Activated T-helper 1 cell treated with anti-CD3 and anti-CD28 coated beads, Interleukin-12 subunit alpha, Interleukin-12 subunit beta, Interleukin-2, Interleukin-4 antibody, amounts not matched to agents 30 ng/mL and 10 ng/mL and 1 ng/mL, durations not matched to agents 14 hours and 24 hours and 36 hours (primary cell): ENCODE measurements at places on chromosomes 6 and 20. TPM values are rescaled to one million over a fixed set of nuclear protein-coding genes. Genes with fewer than 3 reads are reported as not detected.

DNA sequence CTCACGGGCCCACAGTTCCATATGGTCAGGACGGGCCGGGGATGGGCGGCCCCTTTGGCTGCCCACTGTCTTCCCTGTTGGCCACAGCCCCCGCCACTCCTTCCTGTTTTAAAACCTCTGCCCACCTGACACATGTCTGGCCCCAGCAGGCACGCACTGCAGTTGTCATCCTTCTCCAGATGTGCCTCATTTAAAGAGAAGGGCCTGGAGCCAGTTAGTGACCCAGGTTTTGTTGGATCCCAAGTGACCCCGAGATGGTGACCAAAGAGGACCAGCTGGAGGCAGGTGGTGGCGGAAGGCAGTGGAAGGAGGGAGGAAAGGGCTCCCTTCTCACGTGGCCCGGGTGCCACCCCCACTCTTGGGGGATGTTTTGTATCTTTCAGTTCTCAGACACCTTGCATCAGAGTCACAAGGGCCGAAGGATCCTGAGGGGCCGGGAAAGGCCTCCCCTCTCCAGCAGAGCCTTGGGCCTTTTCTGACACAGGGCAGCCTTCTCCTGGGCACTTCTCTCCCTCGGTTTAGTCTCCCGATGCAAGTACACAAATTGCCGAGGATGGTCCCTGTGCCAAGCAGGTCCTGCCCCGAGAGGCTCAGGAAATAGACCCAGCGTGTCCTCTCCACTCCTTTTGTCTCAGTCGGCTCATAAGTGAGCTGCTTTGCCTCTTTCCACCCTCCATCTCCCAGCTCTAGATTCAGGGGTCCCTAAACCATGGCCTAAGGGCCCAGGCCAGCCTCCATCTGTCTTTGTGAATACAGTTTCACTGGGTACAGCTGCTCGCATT lies 117.6 kb downstream of the SULF2 start:
- peaks cover 10% of the 10 kb centered on the region for H3K4me1 ChIP-seq
- peaks cover 3% of the 10 kb centered on the region for H3K36me3 ChIP-seq
- no peak overlapping the region for H3K27ac ChIP-seq
- H3K27me3 ChIP-seq: no peaks in the 10 kb centered on the region

- H3K27me3 ChIP-seq: no peaks in the 10 kb centered on the region
- DNase-seq: no peak
- H3K4me3 ChIP-seq: no peak overlapping the region
- H3K36me3 ChIP-seq: no peaks in the 10 kb centered on the region
- no peak overlapping the region for H3K27ac ChIP-seq
These were observed 109.3 kb upstream of the FAM83B start for GRCh38 chr6:54737247-54737646.

DNA sequence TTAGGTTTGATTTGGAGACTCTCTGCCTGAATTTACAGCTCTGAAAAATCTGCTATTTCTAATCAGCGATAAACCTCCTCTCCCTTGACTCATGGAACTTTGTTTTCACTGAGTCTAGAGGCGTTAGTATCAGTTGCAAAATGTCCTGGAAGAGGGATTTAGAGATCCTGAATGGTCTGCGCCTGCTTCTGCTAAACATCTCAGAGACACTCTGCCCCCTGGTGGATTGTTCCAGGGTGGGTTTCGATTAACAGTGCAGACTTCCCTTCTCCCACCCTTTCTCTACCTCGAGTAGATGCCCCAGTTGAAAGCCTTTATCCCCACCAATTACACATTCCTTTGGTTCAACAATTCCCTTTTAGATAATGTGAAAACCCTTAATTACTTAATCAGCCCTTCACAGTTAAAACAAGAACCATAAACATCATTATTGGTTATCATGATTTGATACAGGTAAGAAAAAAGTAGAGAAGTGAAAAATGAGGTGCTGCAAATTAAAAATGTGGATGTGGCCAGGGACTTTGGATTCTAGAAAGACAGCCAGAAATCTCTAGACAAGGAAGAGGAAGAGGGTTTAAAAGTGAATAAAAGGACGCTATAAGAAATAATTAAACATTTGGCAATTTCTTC lies 5.5 kb downstream of the HTR1B start:
- H3K36me3 ChIP-seq: no peaks in the 10 kb centered on the region
- DNase-seq: no peak
- H3K27ac ChIP-seq: no peak overlapping the region
- H3K4me1 ChIP-seq: no peaks in the 10 kb centered on the region

GRCh38 chr6:474453-475185 lies 83.1 kb downstream of the IRF4 start:
- DNase-seq: peak; percentile 75
- H3K4me1 ChIP-seq: peaks cover 75% of the 10 kb centered on the region
- peak overlapping the region; percentile 72 for H3K4me3 ChIP-seq
- H3K27ac ChIP-seq: peak overlapping the region; percentile 86
- no peaks in the 10 kb centered on the region for H3K27me3 ChIP-seq

DNA sequence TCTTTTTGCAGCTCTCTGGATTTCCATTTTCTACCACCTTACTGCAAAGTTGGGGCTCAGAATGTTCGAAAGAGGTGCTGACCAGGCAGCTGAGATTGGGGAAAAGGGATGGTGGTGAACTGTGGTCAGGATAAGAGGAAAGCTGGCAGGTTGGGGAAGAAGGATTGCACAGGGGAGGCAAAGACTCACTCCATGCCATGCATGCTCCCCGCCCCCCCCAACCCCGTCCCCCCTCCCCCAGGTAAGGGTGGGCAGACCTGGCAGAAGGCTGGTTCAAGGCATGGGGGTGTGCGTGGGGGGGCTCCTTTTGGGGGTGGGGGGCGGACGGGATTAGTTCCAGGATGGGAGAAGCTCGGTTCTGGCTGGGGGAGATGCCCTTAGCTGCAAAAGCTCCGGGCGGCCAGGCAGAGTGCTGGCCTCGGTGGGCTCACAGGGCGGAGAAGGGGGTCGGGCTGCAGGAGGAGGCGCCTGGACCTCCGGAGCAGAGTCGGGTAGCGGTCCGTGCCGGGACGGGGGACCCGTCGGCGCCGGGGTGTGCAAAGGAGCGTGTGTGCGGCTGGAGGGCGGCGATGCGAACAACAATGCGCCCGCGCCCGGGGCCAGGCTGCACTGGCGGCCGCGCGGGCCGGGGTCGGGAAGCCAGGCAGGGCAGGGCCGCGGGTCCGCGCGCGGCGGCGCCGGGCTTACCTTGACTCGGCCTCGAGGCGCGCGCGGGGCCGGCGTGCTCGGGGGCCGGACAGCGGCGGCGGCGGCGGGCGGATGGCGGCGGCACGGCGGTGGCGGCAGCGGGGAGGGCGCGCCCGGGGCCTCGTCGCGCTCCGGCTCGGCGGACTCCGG lies 880 bp downstream of the ADNP start:
- H3K27me3 ChIP-seq: no peaks in the 10 kb centered on the region
- H3K4me1 ChIP-seq: peaks cover 58% of the 10 kb centered on the region
- peak overlapping the region; percentile 95 for H3K4me3 ChIP-seq
- H3K36me3 ChIP-seq: peaks cover 55% of the 10 kb centered on the region

DNA sequence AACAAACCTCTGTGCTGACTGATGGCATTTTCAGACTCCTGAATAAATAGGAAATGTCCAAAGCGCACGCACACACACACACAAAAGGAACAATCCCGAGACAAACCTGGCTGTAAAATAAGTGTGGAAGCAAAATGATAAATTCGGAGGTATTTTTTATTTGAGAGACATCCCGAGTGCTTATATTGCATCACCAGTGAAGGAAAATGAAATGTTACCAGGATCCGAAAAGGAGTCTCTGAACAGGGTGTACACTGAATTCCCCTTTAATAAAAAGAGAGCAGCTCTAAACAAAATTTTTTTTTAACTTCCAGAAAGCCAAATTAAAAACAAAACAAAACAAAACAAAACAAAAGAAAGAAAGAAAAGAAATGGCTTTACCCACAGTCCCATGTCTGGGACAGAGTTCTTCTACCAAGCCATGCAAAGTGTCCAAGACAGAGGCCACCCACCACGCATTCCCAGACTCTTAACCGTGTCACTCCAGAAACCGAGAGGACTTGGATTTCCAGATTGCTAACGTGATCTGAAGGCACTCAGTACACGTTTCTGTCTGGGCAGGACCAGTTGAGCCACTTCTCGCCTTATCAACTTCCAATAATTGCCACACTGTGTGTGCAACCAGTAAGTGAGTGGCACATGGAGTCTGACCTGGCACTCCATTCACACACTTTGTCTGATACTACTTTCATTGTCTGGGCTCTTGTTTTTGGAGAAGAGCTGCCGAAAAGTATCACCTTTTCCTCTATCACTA lies 817 bp downstream of the ME1 start:
- no peak overlapping the region for H3K27ac ChIP-seq
- H3K4me3 ChIP-seq: no peak overlapping the region
- peaks cover 22% of the 10 kb centered on the region for H3K27me3 ChIP-seq
- no peaks in the 10 kb centered on the region for H3K4me1 ChIP-seq
- no peak for DNase-seq

DNA sequence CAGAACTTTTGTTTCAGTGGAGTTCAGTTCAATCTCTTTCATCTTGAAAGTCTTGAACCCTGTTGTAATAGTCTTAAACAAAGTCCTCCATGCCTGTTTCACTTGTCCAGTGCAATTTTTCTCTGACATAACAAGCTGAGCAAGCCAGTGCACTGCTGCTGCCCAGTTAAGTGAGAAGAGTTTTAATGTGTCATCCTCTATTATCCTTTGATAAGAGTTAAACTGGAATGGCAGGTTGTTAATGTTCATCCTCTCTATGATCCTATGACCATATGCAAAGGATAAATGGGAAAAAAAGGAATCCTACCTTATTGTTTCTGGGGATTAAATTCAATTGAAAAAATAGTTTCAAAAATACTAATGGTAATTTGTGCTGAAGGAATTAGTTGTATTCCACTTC lies 197.5 kb downstream of the FRK start:
- no peaks in the 10 kb centered on the region for H3K36me3 ChIP-seq
- no peak for DNase-seq
- H3K27ac ChIP-seq: no peak overlapping the region
- H3K27me3 ChIP-seq: no peaks in the 10 kb centered on the region
- H3K4me1 ChIP-seq: no peaks in the 10 kb centered on the region
- no peak overlapping the region for H3K4me3 ChIP-seq

GRCh38 chr20:60352017-60352416 lies 393.8 kb downstream of the CDH26 start:
- H3K36me3 ChIP-seq: no peaks in the 10 kb centered on the region
- no peak overlapping the region for H3K27ac ChIP-seq
- H3K4me3 ChIP-seq: no peak overlapping the region
- no peaks in the 10 kb centered on the region for H3K4me1 ChIP-seq
- no peaks in the 10 kb centered on the region for H3K27me3 ChIP-seq

GRCh38 chr6:83258517-83258916 lies 65.4 kb downstream of the RWDD2A start:
- H3K27me3 ChIP-seq: peaks cover 3% of the 10 kb centered on the region
- no peaks in the 10 kb centered on the region for H3K4me1 ChIP-seq
- no peaks in the 10 kb centered on the region for H3K36me3 ChIP-seq
- no peak for DNase-seq

GRCh38 chr20:54212871-54213270 lies 5.0 kb downstream of the PFDN4 start:
- H3K27ac ChIP-seq: no peak overlapping the region
- no peaks in the 10 kb centered on the region for H3K27me3 ChIP-seq
- H3K4me1 ChIP-seq: peaks cover 17% of the 10 kb centered on the region
- DNase-seq: no peak

DNA sequence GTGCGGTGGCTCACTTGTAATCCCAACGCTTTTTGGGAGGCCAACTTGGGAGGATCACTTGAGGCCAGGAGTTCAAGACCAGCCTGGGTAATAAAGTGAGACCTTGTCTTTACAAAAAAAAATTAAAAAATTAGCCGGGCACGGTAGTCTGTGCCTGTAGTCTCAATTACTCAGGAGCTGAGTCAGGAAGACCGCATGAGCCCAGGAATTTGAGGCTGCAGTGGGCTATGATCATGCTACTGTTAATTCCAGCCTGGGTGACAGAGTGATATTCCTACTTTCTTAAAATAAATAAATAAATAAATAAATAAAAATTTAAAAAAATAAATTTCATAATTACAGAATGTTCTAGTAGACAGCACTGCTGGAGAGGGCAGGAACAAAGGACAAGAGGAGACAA lies 62.4 kb downstream of the DST start:
- H3K36me3 ChIP-seq: no peaks in the 10 kb centered on the region
- H3K27ac ChIP-seq: no peak overlapping the region
- DNase-seq: no peak
- H3K4me3 ChIP-seq: no peak overlapping the region
- H3K4me1 ChIP-seq: no peaks in the 10 kb centered on the region
- no peaks in the 10 kb centered on the region for H3K27me3 ChIP-seq

- no peaks in the 10 kb centered on the region for H3K36me3 ChIP-seq
- peaks cover 2% of the 10 kb centered on the region for H3K27me3 ChIP-seq
- H3K27ac ChIP-seq: peak overlapping the region; percentile 16
- H3K4me1 ChIP-seq: no peaks in the 10 kb centered on the region
These were observed 255.9 kb downstream of the ESR1 start for GRCh38 chr6:152063170-152063921.

- DNase-seq: no peak
- H3K27ac ChIP-seq: no peak overlapping the region
- H3K27me3 ChIP-seq: no peaks in the 10 kb centered on the region
- no peaks in the 10 kb centered on the region for H3K36me3 ChIP-seq
These were observed 256.6 kb downstream of the C6orf118 start for GRCh38 chr6:165052561-165053480.

DNA sequence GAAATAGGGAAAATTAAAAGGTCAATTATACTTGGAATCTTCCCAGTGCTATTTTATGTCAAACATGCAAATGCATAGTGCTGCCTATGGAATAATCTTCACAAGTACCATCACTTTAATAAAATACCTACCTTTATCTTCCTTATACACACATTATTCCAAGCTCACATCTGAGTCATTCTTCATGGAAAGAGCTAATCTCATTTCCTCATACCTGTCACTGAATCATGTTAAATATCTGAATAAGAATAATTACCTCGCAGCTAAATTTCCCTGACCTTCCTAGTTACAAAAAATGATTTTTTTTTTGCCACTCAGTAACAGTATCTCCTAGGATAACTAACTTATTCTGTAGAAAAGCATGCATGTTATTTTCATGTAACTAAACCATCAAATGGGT lies 661.4 kb upstream of the HS3ST5 start:
- no peak overlapping the region for H3K4me3 ChIP-seq
- H3K27me3 ChIP-seq: no peaks in the 10 kb centered on the region
- H3K4me1 ChIP-seq: peaks cover 10% of the 10 kb centered on the region
- H3K36me3 ChIP-seq: peaks cover 6% of the 10 kb centered on the region

Gene CASS4
- 6.7 and 7.8 TPM in 2 replicates for total RNA-seq

Gene OXT
- total RNA-seq: not detected in 2 replicates
